ENCODE measurements at places on chromosomes 13 and 19.

- no peak for DNase-seq
Measured at GRCh38 chr19:35811317-35812219, 1.1 kb downstream of the PRODH2 start.

- no peak for DNase-seq
Measured at GRCh38 chr13:59103004-59103768, 1060.5 kb downstream of the DIAPH3 start.

DNA sequence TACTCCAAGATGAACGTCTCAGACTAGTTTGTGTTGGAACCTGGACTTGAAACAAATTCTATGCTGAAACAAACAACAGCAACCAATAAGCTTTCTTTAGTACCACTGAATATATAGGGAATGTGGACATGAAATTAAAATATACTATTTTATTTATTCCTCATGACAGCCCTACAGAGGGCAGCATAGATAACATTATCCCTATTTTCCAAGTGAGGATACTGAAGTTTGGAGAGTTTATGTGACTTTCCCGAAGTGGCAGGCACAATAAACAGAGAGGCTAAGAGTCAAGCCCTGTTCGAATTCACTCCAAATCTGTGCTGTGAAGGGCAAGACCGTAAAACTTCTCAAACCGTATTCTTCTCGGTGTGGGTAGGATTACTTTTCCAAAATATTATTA, 509.9 kb upstream of the GPC6 start:
- DNase-seq, result no peak

DNA sequence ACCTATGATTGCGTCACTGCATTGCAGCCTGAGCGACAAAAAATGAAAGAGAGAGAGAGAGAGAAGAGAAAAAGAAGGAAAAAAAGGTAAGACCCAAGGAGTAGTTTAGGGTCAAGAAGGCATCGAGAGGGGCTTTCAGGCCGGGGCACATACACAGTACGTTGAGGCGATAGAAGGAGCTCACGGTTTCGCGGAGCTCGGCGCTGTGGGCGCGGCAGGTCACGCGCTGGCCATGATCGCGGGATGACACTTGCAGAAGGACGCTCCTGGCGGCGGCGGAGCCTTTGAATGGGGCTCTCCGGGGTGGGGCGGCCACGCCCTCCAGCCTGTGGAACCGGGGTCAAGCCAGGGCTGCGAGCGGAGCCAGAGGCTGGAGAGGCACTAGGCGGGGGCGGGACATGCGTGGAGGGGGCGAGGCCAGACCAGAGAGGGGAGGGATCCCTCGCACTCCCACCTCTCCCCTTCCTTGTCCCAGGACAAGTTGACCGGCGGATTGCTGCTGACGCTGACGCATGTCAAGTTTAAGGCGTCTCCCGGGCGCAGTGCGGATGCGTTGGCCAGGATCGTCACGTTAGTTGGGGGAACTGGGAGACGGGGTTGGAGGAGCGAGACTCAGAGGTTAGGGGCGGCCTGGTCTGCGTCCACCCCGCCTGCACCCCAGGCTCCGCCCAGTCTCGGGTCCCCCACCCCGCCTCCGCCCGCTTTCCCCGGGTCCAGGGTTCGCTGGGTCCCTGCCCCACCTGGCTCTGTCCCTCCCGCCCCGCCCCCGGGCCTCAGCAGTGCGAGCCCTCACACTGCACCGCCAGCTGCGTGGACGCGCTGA, 6.9 kb downstream of the NPHS1 start:
- no peak for DNase-seq

- DNase-seq, result no peak
Measured at GRCh38 chr13:100362781-100363180, 225.8 kb downstream of the GGACT start.

DNA sequence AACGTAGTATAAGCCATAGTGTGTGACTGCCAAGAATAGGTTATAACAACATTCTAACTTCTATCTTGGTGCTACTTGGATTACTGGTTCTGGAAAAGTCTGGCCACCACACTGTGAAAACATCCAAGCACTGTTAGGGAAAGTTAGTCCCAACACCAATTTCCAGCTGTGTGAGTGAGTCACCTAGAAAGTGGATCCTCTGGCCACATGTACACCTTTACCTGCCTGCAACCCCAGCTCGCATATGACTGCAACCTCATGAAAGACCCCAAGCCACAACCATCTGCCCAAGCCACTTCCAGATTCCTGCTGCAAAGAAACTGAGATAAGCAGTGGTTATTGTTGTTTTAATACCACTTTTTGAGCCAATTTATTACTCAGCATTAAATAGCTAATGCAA, 404.5 kb downstream of the KCTD12 start:
- DNase-seq, result no peak

DNA sequence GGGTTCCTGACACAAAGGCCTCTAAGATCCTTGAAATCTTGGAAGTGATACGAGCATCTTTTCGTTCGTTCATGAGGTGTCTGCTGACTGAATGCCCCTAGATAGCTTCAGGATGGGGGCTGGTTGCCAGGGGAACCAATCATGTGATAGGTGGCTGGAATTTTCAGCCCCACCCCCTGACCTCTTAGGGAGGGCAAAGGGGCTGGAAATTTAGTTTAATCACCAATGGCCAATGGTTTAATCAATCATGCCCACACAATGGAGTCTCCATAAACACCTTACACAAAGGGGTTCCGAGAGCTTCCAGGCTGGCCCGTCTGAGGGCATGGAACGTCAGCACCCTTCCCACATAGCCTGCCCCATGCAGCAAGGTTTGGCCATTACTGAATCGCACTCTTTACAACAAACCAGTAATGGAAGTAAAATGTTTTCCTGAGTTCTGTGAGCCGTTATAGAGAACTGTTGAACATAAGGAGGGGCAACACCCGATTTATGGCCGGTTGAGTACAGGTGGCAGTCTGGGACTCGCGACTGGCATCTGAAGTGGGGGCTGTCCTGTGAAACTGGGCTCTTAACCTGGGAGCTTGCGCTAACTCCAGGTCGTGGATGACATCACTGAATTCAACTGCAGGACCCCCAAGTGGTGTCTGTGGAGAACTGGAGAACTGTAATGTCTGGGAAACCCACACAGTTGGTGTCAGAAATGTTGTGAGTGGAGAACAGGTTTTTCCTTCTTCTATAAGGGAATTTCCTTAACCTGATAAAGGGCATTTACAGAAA, 25.6 kb downstream of the MLLT1 start:
- DNase-seq, result no peak

DNA sequence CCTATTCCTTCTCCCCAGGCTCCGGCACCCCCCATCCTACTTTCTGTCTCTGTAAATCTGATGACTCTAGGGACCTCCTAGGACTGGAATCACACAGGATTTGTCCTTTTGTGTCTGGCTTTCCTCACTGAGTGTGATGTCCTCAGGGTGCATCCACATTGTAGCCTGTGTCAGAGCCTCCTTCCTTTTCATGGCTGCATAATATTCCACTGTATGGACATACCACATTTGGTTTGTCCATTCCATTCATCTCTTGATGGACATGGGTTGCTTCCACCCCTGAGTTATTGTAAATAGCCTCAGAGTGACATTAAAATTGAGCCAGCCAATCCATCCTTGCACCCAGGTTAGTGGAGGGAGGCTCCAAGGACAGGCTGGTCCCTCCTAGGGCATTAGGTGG, 22.8 kb upstream of the NMRK2 start:
- DNase-seq, result no peak

- DNase-seq, result peak; percentile 78
Measured at GRCh38 chr13:36163809-36164308, 32.7 kb upstream of the DCLK1 start.

DNA sequence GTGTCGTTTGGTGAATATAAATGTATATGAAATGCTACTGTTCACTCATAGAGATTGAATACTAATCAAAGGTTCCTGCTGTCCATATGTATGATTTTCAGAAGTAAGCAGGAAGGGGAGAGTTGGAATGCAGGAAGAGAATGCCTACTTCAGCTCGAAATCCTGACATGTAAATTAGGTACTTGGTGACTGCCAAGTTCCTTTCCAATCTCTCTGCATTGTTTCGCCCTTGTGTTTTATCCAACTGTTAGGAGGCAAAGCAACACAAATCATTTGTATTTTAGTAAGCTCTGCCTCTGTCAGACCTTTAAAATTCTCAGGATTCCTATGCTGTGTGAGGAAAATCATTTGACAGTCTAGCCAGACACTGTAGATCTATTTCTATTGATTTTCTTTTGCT, 9.0 kb downstream of the STARD13 start:
- no peak for DNase-seq

DNA sequence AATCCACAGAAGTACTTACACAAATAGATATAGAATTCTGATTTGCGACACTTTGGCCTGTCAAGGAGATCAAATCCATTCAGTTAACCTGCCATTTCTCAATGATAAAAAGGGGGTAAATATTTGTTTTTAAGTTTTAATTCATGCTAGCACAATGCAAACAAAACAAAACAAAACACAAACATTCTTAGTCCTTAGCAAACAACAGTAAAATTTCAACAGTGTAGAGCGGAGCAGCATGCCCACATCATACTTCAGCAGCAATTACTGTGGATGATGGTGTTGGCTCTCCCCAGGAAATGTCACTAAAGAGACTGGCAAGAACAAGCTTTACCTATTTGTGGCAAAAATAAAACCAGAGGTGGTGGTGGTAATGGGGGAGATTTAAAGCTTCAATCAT, 625.2 kb upstream of the PCDH20 start:
- no peak for DNase-seq

DNA sequence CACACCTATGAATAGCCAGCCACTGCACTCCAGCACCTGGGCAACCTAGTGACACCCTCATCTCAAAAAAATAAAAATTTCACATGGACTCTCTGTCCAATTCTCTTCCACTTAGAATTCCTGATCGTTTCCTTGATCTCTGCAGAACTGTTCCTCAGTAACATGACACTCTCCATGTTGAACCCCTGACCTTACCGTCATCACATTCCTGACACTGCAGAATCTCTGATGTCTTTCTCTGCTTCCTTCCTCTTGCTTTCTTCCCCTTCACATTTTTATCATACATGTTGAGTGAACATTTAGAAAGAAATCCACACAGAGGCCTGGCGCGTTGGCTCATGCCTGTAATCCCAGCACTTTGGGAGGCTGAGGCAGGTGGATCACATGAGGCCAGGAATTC, 15.0 kb downstream of the ZNF114 start:
- DNase-seq, result no peak

DNA sequence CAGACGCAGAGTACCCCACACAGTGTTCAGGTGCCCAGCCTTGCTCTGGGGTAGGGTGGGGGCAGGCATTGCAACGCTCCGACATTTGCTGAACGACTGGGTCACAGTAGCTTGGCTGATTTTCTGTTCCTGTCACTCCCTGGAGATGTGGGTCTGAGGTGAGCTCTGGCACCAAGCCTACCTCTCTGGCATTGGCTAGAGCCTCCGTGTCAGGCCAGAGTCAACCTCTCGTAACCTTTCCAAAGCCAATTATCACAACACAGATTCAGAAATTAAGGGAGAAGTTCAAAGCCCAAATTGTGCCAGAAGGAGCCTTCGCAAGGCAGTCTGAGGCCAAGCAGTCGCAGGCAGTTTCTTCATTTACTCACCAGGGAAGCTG, 117.2 kb downstream of the IRS2 start:
- no peak for DNase-seq

DNA sequence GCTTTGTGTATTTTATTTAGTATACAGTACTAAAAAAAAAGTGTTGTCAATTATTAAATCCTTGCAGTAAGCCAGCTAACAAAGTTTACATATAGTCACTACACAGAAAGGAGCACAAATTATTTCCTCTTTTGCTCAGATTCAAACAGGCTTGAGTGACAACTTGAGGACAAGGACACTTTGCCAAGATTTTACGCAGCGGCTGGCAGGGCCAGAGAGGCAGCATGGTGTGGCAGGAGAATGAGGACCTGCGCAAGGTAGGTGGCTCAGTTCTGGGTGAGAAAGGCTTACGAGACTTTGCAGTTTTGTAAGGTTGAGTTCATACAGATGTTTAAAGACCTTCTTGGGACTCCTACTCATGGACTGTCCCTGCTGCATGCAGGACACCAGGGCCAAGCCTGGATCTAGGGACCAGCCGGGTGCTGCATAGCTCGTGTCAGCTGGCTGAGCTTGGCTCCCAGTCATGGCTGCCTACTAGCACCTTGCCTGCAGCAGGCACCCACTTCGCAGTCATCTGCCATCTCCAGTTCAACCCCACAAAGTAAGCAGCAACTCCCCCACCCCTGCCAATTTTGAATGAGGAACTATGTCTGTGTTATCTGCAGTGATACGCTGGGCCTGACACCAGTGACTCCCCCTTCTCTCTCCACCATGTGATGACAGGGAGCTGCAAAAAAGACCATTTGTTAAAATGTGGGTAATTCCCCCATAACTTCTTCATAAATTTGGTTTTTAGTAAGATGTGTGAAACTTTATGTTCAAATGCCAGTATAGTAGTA, 3.7 kb upstream of the TUBA3C start:
- DNase-seq, result no peak

GRCh38 chr19:33446330-33447293, 73.1 kb downstream of the CEBPG start:
- DNase-seq, result no peak

DNA sequence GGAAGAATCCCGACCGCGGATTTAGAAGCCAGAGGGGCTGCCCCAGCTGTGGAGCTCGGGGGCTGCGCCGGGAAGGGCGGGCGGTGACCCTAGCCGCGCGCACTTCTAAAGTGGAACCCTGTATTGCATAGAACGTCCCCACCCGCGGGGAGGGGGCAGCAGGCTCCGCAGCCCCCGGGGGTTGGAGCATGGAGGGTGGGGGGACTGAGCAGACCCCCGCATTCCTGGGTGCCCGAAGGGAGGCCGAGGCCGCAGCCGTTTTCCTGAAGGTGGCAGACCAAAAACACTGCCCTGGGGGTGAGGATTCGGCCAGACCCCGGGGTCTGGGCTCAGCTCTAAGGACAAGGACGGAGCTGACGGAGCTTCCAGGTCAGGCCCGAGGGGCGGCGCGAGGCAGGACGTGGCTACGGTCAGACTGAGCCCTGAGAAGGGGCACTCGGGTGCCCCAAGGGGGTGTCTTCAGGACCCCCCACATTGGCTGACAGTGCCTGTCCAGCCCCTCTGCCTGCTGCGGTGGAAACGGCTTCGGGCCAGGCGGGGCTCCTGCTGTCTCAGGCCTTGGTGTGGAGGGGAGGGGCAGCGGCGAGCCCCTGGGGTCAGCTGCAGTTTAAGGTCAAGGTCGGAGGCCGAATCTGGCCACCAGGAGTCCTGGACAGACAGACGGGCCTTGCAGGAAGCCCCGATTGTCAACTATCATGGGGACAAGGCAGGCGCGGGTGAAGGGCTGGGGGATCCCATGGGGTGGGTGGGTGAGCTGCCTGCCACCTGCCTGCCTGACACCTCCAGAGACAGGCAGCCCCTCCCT, 12.6 kb downstream of the MKNK2 start:
- no peak for DNase-seq

- no peak for DNase-seq
Measured at GRCh38 chr13:29405401-29405800, 190.1 kb downstream of the SLC7A1 start.

- DNase-seq, result no peak
Measured at GRCh38 chr19:50725218-50725910, 2.2 kb downstream of the CLEC11A start.

DNA sequence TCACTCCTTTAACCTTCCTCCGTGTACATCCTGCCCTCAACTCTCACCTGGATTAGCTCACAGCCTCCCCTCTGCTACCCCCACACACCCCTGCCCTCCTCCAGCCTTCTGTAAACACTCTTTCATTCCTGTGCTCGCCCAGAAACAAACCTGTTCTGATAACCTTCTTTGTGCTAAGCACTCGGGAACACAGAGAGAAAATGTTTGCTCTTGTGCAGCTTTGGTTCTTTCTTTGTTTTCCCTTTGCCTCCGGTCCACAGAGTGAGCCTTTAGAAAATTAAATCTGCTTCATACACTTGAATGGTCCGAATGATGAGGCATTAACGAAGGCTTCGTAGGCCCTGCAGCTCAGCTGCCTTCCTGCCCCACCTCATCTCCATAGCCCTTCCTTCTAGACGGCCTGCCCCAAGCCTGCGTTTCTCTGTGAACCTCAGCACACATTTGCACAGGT, 6.6 kb upstream of the ZDHHC20 start:
- DNase-seq, result no peak

Measured in NCI-H187 treated with DMSO at 0.1 percent for 48 hours (cell line).